Activated CD4-positive, alpha-beta T cell treated with anti-CD3 and anti-CD28 coated beads, Interleukin-2, amount 50 U/mL, for 4 hours (primary cell): ENCODE measurements at places on chromosomes 2 and 18.

GRCh38 chr2:147500819-147501395 is 343.9 kb upstream of the ACVR2A start:
- DNase-seq = no peak

DNA sequence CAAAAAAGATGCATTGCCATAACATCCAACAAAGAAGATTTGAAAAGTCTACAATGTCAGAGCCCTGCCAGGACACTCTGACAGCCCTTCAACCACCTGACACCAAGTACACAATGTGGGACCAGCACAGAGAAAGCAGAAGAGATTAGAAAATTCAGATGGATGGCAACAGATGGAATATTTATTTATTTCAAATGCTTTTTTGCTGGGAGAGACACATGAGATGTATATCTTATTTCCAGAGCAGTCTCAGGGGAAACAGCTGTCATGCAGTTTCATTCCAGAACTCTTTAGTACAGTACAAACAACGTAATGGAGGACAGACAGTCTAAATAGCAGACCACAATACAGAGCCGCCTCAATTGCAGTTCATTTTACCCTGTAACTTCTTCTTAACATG is 110.1 kb downstream of the MAIP1 start:
- no peak for DNase-seq

- DNase-seq = no peak
Measured at GRCh38 chr2:218130377-218130776, 4.5 kb downstream of the CXCR2 start.

DNA sequence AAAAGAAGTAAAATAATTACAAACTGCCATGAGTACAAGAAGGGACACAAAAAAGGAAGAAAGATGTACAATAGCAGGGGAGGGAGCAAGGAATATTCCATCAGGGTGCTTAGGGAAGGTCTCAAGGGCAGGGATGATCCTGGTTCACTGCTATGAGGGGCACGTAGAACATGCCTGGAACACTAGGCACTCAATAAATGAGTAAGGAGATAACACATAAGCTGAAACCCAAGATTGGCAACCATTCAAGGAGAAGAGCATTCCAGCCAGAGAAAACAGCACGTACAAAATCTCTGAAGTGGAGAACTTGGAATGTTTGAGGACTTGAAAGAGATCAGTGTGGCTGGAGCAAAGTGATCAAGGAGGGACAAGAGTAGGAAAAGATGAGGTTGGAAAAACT is 103.2 kb downstream of the FAM161A start:
- no peak for DNase-seq

GRCh38 chr2:219155054-219155644 is 5.5 kb downstream of the NHEJ1 start:
- no peak for DNase-seq

DNA sequence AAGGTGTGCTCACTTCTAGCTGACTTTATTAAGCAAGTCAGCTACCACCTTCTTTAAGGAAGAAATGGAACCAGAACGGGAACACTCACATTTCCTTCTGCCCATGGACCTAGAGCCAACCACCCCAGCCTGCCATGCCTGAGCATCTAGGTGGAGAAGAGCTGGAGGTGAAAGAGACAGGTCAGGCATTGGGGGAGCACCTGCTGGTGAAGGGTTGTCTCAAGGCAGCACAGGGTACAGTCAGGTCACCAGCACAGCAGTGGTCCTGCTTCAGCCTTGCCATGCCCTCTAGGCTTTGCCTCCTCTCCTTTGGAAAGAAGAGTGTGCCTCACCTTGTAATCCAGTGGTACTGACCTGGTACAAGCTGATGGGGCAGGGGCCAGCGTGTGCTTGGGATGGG is 107.9 kb downstream of the KCNF1 start:
- no peak for DNase-seq

- no peak for DNase-seq
Measured at GRCh38 chr2:113894156-113894743, 4.4 kb downstream of the ACTR3 start.

DNA sequence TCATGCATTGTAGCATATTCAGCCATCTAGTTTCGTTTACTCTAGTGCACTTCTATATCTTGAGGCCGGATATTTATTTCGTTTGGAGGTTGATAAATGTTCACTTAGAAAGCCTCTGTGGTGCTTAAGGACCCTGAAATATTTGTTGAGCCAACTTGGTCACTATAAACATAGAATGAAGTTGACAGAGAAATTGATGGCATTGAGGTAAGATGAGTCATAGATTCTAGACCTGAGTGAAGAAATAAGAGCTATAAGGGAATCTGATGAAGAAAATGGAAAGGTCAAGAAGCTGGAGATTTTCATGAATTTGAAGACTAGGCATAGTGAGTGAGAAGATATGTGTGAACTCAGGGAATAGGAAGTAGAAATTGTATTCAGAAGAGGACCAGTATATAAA is 35.9 kb downstream of the EPC2 start:
- no peak for DNase-seq

- peak; percentile 27 for DNase-seq
Measured at GRCh38 chr2:38750011-38750890, 910 bp downstream of the SRSF7 start.

GRCh38 chr2:188695953-188696352 is 278.2 kb upstream of the COL3A1 start:
- no peak for DNase-seq

GRCh38 chr18:76988827-76989646 is 143.5 kb downstream of the MBP start:
- DNase-seq = no peak

GRCh38 chr2:231684314-231685223 is 23.8 kb upstream of the PTMA start:
- no peak for DNase-seq

DNA sequence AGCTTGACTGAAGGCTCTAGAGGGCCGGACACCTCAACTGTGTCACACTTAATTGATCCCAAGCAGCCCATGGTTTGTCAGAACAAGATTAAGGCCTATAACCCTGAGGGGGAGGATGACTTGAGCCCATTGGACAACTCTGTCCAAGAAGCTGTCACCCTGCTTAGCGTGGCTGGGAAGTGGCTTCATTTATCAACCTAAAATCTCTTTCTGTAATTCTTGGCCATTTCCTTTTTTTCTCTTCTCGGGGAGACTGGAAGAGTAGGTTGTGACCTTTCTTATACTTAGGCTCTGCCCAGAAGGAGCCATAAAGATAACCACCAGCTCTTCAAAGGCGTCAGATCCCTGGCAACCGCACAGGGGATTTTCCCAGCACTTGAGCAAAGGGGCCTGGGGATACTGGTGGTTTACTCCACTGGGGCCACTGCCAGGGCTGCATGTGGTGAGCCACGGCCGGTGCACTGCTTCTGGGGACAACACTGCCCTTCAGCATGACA is 265.5 kb downstream of the CYRIA start:
- no peak for DNase-seq

DNA sequence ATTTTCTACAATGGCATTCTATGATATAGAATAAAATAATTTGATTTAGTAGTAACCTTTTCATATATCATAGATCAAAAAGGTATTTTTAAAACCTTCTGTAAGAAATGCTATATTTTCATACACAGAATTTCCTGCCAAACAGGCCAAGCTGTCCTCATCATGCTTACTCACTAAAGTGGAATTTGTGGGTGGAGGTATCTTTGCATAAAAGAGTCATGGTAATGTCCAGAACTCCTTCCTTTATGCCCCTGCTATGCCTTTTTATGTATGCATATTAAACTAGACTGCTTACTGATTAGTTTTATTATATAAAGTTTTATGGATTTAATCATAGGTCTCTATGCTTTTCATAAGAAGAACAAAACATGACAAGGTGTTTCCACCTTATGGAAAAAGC is 27.5 kb upstream of the MARCHF7 start:
- no peak for DNase-seq

DNA sequence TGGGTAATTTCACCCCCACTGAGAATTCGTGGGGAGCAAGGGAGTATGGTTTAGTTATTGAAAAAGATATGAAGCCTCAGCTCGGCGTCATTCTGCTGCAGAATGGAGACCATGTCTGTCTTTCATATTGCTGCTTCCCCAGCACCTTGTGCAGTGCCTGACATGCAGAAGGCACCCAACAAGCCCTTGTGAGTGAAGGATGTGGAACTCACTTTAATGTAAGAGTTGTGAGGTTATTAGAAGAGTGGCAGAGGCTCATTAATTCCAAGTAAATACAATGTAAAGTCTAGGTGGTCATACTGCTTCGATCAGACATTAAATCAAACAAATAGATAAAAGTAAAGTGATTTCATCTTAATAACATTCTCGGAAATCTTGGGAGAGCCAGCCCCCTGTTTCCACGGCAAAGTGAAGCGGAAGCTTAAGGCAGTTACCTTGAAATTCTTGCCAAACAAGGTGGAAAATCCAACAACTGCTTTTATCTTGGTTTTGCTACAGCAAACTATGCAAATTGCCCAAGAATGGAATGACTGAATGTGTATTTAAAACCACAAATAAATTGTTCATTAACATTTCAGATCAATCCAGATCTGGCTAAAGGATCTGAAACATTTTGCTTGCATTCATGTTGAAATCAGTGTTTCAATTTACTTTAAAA is 9.6 kb downstream of the CFAP221 start:
- no peak for DNase-seq

GRCh38 chr2:219199470-219200211 is 6.9 kb upstream of the ZFAND2B start:
- DNase-seq = no peak

DNA sequence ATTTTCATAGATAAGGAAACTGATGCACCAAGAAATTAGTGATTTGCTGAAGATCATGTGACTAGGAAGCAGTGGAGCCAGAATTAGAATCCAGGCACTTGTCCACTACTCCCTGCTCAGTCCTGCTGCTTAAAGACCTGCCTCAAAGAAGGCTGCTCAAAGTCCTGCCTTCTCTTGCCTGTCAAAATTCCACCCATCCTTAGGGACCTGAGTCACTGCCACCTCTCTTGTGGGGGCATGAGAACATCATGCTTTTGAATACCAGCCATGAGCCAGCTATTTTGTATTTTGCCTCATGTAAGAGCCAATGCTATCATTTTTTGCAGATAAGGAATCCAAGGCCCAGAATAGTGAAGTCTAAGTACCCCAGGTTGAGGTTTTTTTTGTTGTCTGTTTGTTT is 47.1 kb downstream of the DDX1 start:
- DNase-seq = no peak

DNA sequence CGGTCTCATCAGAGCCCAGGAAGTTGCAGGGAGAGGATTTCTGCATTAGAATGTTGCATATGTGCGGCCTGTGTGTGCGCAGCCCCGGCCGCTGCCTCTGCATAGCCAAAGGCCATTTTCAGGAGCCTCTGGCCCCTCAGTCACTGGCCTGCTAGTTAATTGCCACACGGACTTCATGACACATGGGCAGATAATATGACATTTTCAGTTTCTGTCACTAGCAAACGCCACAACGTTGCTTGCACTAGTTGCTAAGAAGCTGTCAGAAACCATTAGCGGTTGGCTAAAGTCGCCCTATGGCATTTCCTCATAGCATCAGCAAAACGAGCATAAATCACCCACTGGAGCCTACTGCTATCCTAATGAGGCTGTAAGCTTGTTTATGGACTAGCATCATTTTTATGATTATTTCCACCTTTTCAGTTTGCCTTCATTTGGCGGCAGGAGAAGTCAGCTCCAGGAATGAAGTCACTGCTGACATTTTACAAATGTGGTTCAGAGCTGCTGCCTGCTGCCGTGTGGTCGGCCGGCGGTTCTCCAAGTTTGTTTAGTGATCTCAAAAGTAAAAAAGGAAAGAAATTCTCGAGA is 73.7 kb downstream of the MEIS1 start:
- DNase-seq = no peak

GRCh38 chr18:58505181-58505580 is 123.7 kb downstream of the ALPK2 start:
- DNase-seq = peak; percentile 22

DNA sequence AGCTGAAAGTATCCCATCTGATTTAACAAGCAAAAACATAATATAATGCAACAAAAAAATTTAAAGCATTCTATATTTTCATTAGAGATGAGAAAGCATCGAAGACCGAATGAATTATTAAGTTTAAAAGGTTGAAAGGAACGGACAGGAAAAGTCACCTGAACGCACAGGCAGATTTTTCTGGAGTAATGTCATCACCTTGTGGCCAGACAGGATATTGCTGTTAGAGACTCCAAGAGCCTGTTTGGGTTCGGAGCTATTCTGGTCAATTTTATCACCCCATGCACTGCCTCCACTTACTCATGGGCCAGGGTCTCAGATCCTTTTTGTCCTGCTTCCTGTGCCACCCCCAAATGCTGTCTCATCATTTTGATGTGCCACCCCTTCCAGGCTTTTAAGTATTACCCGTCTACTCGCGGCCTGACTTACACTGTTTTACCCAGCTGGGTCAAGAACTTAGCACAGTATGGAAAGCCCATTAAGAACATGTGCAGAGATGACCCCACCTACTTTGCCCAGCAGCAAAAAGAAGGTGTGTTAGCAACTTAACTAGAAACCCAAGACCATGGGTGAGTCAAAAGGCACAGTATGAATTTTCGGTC is 27.3 kb downstream of the GKN2 start:
- peak; percentile 47 for DNase-seq

- DNase-seq = no peak
Measured at GRCh38 chr2:223297788-223298187, 245.8 kb downstream of the KCNE4 start.

GRCh38 chr2:186347472-186347871 is 138.6 kb upstream of the ZC3H15 start:
- DNase-seq = no peak

DNA sequence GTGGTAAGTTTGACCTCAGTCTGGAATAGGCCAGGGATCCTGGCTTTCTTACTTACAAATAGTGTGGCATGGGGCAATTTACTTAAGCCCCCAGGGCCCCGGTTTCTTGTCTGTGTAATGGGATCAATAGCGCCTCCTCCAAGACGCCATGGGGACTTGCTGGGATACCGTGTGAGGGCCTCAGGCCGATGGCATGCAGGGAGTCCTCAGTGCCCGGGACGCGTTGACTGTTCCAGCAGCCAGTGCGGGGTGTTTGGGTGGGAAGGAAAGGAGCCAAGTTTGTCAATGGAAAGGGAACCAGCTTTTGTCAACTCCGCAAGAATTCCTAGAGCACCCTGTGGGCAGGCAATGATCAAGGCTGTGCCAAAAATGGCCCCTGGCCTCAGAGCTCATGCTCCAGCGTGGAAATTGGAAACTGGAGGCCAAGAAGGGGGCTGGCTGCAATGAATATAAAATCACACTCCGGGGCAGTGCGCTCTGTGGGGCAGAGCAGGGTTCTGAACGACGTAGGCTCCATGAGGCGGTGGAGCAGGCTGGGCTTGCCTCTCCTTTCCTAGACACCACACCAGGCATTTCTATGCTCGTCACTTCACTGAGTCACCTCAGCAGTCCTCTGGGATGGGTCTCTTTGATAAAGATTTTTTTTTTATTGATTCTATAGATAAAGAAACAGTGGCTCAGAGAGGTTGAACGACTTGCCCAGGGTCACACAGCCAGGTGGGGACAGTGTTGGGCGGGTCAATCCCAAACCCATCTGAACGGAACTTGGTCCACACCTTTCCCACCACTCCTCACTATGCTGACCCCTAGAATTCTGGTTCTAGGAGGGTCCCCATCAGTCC is 56.7 kb upstream of the ASAP2 start:
- DNase-seq = no peak

DNA sequence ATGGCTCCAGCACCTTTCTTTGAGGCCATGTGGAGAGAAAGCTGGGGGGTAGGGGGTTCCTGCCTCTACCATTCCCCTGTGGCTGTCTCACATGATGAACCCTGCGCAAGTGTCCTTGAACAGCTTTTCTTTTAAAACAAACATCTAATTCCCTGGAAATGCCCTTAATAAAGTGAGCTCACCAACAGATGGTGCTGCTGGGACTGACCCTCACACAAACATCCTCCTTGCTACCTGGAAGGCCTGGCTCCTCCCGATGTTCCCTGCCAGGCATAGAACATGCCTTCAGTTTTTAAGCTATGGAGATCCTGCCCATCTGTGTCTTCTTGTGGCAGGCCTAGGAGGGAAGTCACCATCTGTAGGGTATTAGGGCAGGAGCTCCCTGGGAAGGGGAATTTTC is 60.7 kb upstream of the GATA6 start:
- no peak for DNase-seq
